A172 (cell line): ENCODE measurements at places on chromosomes 5 and 9. TPM values are rescaled to one million over a fixed set of nuclear protein-coding genes. Genes with fewer than 3 reads are reported as not detected.

DNA sequence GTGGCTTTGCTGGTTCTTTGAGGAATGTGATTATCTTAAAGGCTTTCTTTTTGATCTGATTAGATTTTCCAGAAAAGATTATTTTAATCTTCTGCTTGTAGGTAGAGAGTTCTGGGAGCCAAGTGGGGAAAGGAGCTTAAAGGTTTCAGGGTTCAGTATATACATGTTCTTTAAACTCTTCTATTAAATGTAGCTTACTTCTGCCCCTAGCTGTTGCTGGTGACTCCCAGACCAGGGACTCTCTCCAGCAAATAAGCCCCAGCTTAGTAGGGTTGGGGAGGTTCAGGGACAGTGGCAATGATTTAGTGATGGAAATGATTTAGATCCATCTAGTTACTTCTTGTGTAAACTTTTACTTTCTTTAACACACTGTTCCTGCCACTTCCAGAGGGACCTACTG lies 72.2 kb downstream of the SLC12A2 start:
- no peak for DNase-seq

DNA sequence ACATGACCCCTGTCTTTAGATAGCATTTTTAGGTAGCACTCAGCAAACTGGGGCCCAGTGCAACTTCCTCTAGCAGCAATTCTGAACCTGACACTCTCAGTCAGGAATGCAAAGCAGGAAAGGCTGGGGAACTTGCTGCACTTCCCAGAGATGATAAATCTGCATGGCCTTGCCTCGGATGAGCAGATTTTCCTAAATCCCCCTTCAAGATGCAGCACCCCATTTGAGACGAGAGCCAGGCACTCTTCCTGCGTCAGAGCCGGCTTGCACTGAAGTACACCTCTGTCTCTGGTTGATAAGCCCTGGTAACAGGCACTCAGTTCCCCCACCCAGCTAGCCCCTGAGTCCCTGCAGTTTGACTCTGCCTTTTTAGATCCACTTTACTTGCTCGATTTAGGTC lies 296.7 kb upstream of the PANK3 start:
- no peak for DNase-seq

DNA sequence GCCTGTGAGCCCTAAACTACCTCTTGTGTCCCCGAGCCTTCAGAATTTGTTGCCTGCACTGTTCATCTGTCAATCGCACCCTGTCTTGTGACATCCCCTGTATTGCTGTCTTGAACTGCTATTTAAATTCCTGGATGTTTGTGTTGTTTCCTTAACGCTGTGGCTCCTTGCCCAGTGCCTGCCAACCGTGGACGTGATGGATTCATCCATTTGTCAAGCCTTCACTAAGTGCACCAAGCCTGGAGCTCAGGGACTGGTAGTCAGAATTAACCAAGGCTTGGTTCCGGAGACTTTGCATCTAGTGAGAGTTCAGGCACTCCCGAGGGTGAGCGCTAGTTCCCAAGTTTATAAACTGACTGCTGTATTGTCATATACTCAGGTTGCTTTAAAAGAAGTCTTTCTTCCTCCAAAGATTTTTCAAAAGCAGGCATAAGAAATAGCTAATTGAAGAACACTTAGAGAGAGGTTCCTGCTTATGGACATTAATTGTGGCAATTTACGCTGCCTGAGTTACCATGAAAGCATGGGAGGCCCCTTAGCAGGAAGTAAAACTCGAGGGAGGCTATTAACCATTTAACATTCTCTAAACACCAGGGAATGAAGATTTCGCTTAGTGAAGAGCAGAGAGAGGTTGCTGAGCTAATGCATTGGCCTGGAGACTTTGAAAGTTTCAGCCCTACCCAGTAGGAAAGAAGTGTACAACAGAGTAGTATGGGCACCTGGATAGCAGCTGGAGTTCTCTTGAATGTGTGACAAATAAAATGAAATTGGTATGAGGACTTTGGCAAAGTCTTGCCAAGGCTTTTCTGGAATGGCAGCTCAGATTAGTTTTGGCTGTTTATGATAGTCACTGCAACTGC lies 29.0 kb downstream of the RGS3 start:
- no peak for DNase-seq

The GMCL2 gene
- not detected in 2 replicates for total RNA-seq

The PCDHGC5 gene
- total RNA-seq = 1.1 and 3.7 TPM in 2 replicates

The CARD9 gene
- total RNA-seq = 0.95 and 1.1 TPM in 2 replicates
